ENCODE measurements at places on chromosomes 16 and 17. TPM values are rescaled to one million over a fixed set of nuclear protein-coding genes. Genes with fewer than 3 reads are reported as not detected.

The SLC22A31 gene
- total RNA-seq, result not detected

The CES3 gene
- total RNA-seq, result 3.4 TPM

The GNGT2 gene
- total RNA-seq, result not detected

The MT4 gene
- not detected for total RNA-seq

The BCO1 gene
- total RNA-seq, result 0.60 TPM

The SLC52A1 gene
- not detected for total RNA-seq

The DOC2A gene
- not detected for total RNA-seq

The ZNF830 gene
- total RNA-seq, result 12.7 TPM

The PRSS8 gene
- 116 TPM for total RNA-seq

The MPO gene
- total RNA-seq, result not detected

The MILR1 gene
- 0.71 TPM for total RNA-seq

The AOC2 gene
- 1.6 TPM for total RNA-seq

The MYH8 gene
- not detected for total RNA-seq

The CPHXL2 gene
- total RNA-seq, result not detected

The CFAP52 gene
- not detected for total RNA-seq

The SLC35G6 gene
- not detected for total RNA-seq

The TMEM114 gene
- not detected for total RNA-seq

The NAGS gene
- total RNA-seq, result 4.2 TPM

The ARL5C gene
- total RNA-seq, result not detected

The ARL17A gene
- total RNA-seq, result 15.5 TPM

The PSKH1 gene
- 11.5 TPM for total RNA-seq

The TEX19 gene
- total RNA-seq, result 1.1 TPM

The MYH2 gene
- not detected for total RNA-seq

Measured in HT-29 (cell line).